ENCODE measurements at places on chromosomes 1 and 21.

DNA sequence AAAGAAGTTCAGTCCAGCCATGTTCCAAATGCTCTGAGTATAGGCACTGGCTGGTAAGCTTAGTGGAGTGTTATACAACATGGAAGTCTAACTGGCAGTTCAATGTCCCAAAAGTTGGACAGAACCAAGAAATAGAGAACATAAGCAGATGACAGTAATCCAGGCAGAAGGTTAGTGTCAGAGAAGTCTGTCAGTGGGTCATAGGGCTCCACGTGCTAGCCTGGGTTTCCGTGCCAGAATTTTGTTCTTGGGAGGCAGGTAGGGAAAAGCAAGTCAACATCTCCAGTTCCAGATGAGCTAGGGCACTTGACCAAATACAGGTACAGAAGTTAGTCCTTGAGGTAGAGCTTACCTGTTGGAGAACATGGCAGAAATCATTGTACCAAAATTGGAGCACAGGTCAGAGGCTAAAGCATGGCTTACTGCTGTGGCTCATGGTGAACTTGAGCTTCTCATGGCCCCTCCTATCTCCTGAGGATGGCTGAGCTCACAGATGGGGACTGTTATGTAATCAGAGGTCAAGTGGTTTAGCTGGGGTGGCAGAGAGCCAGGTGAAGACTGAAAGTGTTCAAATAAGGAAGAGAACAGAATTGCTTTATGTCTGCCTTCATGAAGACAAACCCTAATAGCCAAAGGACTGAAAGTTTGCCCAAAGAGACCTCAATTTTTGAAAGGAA, 170.8 kb downstream of the NFIA start:
- DNase-seq: no peak

DNA sequence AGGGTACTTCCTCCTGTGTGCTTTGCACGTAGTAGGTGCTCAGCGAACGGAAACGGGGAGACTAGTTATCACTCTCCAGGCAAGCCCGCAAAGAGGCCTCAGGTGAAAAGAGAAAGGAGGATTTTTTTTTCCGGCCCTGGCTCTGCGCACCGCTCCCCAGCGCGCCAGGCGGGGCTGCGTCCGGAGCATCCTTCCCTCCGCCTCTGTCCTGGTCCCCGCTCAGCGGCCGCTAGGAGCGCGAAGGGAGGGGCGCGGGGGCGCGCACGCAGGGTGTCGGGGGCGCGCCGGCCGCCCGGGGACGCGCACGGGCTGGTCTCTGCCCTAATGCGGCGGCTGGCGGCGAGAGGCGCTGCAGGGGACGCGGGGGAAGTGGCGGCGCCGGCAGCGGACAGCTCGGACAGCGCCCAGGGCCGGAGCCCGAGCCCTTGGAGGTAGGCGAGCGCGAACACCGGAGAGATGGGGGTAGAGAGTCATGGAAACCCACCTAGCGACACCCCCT, 42.3 kb upstream of the NFASC start:
- peak; percentile 41 for DNase-seq

GRCh38 chr1:26627954-26628353, 67.9 kb upstream of the ARID1A start:
- no peak for DNase-seq

DNA sequence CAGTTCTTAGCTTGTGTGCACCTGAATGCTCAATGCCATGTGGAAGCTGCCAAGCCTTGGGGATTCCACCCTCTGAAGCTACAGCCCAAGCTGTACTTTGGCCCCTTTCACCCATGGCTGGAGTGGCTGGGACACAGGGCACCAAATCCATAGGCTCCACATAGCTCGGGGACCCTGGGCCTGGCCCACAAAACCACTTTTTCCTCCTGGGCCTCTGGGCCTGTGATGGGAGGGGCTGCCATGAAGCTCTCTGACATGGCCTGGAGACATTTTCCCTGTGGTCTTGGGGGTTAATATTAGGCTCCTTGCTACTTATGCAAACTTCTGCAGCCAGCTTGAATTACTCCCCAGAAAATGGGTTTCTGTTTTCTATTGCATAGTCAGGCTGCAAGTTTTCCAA, 579.9 kb downstream of the MATN1 start:
- DNase-seq: no peak

GRCh38 chr1:20349561-20349960, 58.9 kb downstream of the VWA5B1 start:
- DNase-seq: no peak

- DNase-seq: no peak
These were observed 60.5 kb downstream of the CLIC4 start for GRCh38 chr1:24805534-24806301.

DNA sequence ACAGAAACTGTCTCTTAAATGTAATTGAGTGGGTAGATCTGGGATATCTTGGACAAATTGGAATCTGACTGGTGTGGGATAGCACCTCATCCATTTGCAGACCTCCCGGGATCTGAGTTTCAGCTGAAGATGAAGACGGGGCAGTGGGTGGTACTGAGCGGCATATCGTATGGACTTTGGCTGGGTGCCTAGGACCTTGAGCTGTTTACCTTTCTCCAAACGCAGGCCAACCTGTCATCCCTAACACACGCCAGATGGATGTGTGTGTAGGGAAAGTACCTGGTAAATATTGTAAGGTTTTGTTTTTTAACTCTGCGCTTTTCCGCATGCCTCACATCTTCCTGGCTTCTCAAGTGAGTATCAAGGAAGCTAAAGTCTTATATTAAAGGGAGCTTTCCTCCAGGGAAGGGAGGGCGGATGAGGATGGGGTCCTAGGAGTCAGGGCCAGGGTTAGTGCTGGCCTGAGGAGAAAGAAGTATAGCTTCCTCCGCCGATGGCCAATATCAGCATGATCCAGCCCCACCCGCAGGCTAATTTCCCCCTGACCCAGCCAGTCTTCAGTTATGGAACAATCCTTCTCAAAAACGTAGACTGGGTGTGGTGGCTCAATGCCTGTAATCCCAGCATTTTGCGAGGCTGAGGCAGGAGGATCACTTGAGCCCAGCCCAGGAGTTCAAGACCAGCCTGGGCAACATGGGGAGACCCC, 26.2 kb downstream of the ATP8B2 start:
- DNase-seq: no peak

- no peak for DNase-seq
These were observed 29.6 kb downstream of the RGS5 start for GRCh38 chr1:163173121-163173520.

- no peak for DNase-seq
These were observed 72.2 kb downstream of the ATF6 start for GRCh38 chr1:161838362-161838761.

DNA sequence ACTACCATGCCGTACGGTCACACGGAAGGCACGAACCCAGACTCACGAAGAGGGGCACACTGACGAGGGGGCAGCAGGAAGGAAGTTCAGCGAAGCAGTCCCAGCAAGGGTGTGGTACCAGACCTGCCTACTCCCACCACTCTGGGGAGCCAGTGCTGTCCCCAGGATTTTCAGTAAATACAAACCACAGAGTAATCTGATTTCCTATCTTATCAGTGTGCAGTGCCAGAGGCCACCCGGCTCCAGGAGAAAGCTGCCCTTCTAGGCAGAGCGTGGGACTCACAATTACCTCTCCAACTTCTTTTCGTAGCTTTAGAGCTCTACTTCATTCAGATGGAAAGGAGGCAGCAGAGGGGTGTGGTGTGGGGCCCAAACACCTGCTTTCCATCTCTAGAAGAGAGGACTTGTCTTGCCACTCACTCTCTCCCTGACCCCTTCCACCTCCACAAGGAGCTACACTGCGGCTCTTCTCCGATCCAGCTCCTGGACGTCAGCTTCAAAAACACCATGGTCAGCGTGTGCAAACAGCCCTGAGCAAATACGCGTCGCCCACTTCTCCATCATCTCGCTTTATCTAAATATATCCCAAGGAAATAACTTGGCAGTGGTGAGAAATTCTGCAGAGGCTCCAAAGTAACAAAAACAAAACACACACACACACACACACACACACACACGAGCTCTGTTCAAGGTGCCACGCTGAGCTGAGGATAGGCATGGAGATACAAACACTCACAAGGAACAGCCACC, 98.5 kb downstream of the MRPL37 start:
- DNase-seq: no peak

DNA sequence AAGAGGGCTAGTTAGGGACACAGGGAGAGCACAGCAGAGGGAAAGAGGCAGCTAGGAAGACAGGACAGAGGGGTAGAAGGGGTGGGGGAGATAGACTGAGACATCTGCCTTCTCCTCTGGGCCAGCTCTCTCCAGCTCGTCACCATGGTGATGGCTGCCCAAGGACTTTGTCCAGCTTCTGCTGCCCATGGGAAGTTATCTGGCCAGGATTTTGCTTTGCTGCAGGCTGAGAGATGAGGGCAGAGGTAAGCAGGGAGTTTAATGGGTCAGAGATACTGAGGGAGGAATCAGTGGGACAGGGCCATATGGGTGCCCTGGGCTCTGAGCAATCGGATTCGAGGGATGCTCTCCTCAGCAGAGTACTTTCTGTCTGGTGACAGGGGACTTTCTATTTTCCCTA, 34.5 kb upstream of the GPR37L1 start:
- no peak for DNase-seq

- no peak for DNase-seq
These were observed 173.7 kb downstream of the ZBTB18 start for GRCh38 chr1:244224487-244225430.

GRCh38 chr1:205102404-205102803, 18.1 kb upstream of the TMEM81 start:
- DNase-seq: no peak

GRCh38 chr1:38134294-38134755, 87.7 kb upstream of the POU3F1 start:
- DNase-seq: no peak

- DNase-seq: no peak
These were observed 159.1 kb downstream of the CHRM3 start for GRCh38 chr1:239545466-239545865.

- DNase-seq: no peak
These were observed 316 bp downstream of the AP4B1 start for GRCh38 chr1:113904293-113904673.

- no peak for DNase-seq
These were observed 303.1 kb upstream of the RUNX1 start for GRCh38 chr21:35352066-35352770.

GRCh38 chr1:32964461-32965250, at the start of gene RNF19B:
RNF19B (minus strand) TSS chr1:32964809; CDS start chr1:32964685, 124 bp downstream.
- DNase-seq: peak; percentile 94

GRCh38 chr1:93516164-93516563, 68.2 kb downstream of the FNBP1L start:
- no peak for DNase-seq

- no peak for DNase-seq
These were observed 8.1 kb downstream of the COL18A1 start for GRCh38 chr21:45412909-45413611.

- no peak for DNase-seq
These were observed 23.5 kb downstream of the TMEM51 start for GRCh38 chr1:15176898-15177665.

- DNase-seq: no peak
These were observed 220.3 kb upstream of the FGGY start for GRCh38 chr1:59076612-59077011.

DNA sequence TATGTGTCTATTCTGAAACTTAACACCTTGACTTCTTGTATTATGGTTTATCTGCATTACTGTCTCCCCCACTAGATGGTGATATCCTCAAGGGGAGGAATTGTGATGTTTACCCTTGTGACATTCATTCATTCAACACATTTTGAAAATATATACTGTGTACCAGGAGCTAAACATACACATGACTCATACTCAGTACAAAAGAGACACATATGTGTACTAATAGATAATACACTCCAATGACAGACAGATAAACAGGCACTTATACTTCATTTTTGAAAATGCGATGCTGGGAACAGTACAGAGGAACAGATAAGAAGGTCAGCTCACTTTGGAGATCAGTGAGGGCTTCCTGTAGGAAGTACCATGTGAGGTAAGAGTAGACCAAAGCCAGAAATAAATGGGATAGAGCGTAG, 8.9 kb upstream of the RAB3GAP2 start:
- DNase-seq: no peak

DNA sequence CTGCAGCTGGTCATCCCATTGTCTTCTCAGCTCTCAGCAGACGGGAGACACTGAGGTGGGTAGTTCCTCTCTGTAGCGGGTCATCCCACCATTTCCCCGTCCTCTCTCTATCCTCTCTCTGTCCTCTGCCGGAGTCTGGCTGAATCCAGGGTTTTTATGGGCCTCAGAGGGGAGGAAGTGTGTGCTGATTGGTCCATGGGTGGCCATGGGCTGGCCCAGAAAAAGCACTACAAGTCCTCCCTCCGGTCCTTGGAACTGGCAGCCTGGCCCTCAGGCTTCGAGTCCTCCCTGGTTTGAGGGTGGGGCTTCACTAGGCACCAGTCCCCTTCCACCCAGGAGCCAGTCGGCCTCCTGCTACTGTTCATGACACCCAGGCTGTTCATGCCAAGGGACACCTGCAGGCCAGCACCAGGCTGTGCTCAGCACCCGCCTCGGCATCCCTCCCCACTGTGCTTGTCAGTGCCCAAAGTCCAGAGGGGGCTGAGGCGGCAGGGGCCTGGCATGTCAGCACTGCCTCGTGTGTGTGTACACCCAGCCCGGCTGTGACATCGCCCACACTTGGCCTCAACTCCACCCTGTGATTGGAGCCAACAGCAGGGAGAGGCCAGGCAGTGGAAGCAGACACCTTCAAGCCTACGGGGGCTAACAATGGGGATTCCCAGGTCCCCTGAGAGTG, 23.0 kb upstream of the LRRC8C start:
- no peak for DNase-seq

DNA sequence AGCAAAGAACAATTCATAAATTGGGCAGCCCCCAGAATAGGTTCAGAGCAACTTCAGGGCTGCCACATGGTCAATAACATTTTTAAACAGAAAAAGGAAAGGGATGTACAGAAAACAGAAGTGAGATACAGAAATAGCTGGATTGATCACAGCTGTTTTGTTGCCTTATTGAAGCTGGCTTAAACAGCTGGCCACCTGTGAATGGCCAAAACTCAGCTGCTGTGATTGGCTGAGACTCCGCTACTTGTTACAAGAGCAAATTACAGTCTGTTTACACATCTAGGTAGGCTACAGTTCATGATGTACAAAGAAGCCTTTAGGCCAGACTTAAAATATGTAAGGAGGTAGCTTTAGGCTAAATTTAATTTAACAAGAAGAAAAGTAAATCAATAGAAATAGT, 11.6 kb upstream of the IFNAR1 start:
- no peak for DNase-seq
